ENCODE measurements at places on chromosomes 4 and X.

GRCh38 chr4:53919535-53919934 is 144.9 kb downstream of the CHIC2 start:
- no peak for DNase-seq

GRCh38 chrX:9966775-9967408 is at the start of gene CLDN34:
Gene CLDN34, plus strand, starts transcription at chrX:9967358. Its CDS starts 0 bp downstream, at chrX:9967358.
- DNase-seq = no peak

DNA sequence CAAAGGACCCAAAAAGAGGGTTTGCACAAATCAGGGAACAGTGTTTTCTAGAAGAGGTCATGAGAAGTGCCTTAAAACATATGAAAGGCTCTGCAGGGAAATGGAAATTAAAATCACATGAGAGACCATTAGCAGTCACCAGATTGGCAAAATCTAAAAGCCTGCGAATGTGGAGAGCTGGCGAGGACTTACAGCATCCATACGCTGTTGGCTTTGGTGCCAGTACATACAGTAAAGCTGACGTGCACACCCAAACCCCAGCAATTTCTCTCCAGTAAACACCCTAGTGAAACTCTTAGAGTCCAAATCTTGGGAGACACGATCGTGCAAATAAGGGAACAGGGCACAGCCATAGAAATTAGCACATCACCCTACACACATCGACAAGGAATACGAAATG is 25.4 kb upstream of the PPP2R2C start:
- no peak for DNase-seq

DNA sequence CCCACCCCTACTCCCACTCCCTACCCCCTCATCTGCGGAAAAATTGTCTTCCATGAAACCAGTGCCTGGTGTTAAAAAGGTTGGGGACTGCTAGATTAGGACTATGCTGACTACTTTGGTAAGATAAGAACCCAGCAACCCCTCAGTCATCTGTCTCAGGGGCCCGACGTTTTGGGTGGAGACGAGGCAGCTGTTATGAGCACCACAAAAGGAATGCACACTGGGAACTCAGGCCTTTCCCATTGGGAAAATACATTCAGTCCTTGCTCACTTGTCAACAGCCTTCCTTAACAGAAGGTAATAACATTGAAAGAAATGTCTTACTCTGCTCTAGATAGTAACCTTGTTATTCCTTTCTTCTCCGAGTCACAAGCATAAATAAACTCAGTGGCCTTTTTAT is 310.8 kb downstream of the AFF2 start:
- DNase-seq = no peak

GRCh38 chr4:138805736-138806135 is 209.8 kb upstream of the NOCT start:
- DNase-seq = no peak

DNA sequence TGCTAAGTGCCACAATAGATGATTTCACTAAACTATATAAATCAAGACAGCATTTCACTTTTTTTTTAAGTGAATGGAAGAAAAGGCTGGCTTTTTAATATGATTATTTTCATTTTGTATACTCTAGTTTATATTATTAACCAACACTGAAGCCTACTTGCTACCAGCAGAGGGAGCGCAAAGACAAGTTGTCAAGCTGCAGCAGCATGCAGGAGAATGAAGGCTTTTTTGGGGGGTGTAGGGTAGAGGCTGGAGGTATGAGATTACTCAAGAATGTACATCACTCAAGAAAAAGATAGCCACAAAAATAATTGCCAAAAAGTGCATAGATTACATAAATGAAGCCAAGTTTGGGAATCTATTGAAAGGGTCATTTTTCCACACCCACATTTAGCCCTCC is 519.5 kb downstream of the FGF13 start:
- DNase-seq = no peak

DNA sequence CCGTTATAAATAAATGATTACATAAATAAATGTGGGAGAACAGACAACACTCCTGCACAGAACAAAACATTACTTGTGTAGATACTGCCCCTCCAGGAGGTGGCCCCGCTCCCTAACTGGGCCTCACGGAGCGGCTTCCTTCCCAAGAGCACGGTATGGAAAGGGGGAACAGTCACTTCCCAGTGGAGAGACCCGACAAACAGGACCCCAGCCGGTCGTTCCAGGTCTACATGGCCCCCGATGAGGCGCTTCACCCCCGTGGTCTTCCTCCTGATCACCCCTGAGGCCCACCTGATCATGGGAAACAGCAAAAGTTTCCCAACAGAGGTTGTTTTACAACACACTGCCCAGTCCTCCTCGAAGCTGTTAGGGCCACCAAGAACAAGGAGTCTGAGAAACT is 6.6 kb upstream of the SLC6A8 start:
- DNase-seq = no peak

DNA sequence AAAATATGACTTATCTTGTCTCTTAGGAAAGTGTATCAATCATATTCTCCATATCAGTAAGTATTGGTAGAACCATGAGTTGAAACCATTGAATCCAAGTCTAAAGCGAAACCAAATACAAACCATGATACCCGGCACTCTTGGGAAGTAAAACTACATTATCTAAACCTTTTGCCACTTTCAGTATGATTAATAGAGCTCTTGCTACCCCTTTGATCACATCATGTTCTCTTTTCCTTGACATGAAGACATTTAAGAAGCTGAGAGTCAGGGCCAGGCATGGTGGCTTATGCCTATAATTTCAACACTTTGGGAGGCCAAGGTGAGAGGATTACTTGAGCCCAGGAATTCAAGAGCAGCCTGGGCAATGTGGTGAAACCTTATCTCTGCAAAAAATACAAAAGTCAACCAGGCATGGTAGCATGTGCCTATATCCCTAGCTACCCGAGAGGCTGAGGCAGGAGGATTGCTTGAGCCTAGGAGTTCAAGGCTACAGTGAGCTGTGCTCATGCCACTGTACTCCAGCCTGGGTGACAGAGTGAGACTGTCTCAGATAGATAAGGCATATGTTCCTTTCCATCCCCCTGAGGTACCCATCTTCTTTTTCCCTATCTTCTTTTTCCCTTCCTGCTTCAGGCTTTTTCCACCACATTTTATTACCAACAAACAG is 45.4 kb downstream of the CEP135 start:
- DNase-seq = no peak

GRCh38 chr4:151894246-151894645 is 133.4 kb upstream of the GATB start:
- no peak for DNase-seq

DNA sequence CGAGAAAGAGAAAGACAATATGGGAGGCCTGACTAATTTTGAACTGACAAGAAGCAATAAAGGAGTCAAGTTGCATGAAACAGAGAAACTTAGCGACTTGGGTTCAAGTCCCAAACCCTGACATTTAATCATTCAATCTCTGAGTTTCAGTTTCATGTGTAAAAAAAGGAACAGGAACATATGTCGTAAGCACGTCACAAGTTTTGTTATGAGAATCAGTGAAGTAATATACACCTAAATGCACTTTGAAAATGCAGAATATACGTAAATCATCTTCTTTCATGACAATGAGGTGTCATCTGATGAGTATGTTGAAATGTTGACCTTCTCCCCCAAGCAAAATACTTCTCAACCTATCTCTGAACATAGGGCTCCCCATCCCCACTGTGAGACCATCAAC is 10.4 kb downstream of the ACOT9 start:
- DNase-seq = no peak

DNA sequence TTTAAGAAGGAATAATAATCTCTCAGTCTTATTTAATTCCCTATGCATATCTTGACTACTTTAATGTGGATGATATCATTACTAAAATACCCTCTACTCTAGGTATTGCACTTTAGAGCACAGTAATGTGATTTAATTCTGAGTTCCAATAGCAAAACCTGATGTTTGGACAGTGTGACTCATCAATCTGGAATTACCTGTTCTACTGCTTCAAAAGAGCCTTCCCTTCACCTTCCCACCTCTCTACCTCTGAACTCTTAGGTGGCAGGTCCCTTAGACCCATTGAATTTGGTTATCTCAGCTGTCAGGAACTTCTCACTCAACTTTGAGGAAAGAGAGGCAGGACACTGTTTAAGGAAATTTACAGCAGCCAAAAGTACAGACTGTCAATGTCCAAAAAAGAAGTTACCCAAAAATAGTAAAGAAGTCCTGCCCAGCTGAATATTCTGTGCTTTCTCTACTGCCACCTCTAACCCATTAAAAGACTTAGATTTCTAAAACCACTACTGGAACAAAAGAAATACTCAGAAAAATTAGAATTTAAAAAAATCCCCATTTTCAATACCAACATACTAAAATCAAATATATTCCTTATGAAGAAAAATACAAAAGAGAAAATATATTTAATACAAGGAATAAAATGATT is 123.1 kb upstream of the GPM6A start:
- DNase-seq = no peak

DNA sequence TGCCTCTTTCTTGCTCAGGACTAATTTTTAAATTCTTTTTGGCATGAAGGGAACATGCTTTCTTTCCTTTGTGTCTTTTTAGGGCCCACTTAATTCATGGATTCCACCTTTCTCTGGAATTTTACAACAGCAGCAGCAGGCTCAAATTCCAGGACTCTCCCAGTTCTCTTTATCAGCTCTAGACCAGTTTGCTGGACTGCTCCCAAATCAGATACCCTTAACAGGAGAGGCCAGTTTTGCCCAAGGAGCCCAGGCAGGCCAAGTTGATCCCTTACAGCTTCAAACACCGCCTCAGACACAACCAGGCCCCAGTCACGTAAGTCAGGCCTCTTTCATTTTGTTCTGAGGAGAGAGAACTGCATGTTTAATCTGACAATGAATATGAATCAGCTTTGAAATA is 2.3 kb downstream of the ODAM start:
- no peak for DNase-seq

- no peak for DNase-seq
These were observed 2.8 kb upstream of the SOD3 start for GRCh38 chr4:24792552-24792951.

DNA sequence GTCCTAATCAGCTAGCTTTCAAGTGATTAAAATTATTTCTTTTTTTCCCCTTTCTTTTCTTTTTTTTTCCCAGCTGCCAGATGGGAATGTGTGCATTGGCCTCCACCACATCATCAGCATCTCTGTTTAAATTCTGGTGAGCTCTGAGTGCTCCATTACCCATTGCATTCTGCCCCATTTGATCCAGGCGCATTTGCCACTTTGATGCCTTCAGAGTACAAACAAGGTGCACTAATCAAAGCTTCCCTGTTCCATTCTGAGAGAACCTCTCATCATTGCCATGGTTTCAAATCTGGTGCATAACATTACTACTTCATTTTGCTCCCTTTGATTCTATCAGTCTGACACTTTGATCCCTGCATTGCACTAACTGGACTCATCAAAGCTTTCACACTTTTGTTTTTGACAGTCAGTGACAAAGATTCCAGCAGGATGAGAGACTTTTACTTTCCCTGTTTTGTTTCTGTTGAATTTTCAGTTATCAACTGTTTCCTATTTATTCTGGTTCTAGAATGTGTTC is 238.8 kb upstream of the PCDH10 start:
- no peak for DNase-seq
